CD4-positive, alpha-beta T cell (primary cell): ENCODE measurements at places on chromosomes 12 and 14.
A peak's percentile ranks its signal among the peaks of the same experiment; 100 is the strongest.

DNA sequence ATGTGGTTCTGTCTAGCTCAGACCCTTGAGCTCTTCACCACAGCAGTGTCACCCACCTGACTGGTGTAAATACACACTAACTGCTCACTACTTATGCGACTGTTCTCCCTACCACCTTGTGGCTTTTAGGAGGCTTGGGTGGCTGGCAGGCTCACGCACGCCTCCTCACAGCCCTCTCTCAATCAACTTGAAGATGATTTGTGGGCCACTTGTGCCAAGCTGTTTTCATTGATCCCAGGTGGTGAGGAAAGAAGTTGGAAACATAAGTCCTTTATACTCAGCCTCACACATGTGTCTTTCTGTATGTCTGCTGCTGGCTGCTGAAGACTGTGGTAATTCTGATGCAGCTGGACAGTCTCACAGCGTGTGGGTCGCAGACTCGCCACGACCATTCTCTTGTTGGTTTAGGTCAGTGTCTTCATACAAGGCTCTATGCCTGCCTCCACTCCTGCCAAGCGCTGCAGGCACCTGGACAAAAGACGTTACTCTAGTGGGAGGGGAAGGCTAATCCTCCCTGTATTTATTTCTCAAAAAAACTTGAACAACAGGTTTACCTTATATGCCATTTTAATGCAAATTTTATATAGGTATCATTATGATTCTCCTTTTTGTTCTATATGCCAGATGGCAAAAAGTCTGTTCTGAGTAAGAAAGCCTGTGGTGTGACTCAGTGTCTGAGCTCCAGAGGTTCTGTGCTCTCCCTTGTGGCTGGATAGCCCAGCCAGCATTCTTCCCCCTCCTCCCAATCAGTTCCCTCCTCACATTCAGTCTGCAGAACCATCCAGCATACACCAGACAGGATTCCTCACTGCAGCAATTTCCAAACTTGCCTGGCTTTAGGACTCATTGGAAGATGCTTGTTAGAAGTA is 115.6 kb downstream of the DIP2B start:
- no peak for DNase-seq

DNA sequence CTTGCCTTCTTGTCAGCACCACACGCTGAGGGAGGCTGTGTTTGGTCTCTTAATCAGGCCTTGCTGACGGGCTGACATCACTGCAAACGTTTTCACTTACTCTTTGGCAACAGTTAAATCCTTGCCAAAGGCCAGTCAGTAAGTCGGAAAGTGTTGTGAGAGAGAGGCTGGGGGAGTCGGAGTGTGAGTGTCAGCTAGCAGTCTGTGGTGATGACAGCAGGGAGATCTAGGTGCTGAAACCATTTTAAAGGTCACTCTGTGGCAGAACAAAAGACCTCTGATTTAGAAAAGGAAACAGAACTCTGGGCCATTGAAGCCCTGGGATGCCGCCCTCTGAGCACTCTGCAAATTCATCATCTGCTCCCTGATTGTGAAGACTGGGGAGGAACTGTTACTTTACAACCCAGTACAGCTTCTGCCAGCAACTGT is 143.5 kb downstream of the PAX9 start:
- no peak for DNase-seq

- peak; percentile 23 for DNase-seq
Observed at GRCh38 chr12:4809013-4809448, 88.8 kb downstream of the GALNT8 start.

- DNase-seq: no peak
Observed at GRCh38 chr12:130555628-130556485, 160.2 kb downstream of the RIMBP2 start.
